ENCODE measurements at places on chromosomes 2 and 18.

DNA sequence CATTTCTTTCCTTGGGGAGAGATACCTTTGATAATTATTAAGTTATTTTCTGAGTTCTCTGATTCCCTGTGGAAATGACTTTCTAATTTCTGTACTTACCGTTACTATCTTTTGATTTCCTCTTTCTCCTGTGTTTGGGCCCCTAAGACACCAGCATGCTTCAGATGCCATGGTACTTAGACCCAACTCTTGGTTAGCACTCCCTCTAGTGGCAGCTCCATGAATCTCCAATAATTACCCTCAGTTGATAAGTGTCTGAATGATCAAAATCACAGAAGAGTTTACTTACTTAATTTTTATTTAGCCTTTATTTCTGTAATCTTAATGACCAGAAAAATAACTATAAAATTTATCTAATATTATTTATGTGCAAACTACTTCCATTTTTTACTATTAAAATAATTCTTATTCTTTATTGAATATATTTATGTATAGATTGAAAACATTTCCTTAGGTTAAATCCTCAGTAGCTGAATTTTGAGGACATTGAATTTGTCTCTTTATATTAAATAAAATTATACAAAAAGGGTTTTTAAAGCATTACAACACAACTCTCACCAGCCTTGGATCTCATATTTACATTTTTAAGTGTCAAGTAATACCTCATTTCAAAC is 300.4 kb downstream of the KCNS3 start:
- peak; percentile 65 for DNase-seq

GRCh38 chr2:239871481-239872435 is 153.4 kb downstream of the NDUFA10 start:
- no peak for DNase-seq

GRCh38 chr2:190722835-190723234 is 74.0 kb downstream of the NAB1 start:
- no peak for DNase-seq

GRCh38 chr18:27595113-27595838 is 410.2 kb upstream of the CHST9 start:
- no peak for DNase-seq

DNA sequence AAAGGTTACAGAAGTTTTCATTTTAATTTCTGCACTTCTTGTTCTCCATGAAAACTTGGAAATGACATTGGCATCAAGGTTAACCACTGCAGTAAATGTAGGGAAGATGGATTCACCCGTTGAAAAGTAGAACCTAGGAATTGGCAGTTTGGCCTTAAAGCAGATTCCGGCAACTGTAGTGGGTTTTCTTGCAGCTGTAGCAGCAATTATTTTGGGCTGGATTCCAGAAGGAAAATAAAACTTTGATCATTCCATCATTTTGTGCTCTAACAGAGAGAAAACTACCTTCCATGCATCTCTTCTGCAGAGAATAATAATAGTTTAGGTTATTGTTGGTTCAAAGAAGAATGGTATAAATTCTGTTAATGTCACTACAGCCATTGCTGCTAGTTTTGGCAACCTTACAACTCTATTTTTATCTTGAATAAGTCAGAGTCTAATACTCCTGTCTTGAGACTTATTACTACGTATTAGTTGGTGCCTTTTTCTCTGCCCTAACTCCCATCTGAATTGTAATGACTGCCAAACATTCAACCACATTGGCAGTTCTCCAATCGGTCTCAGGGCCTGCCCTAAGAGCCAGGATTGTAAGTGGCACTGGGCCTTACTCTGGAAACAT is 178.1 kb upstream of the PIEZO2 start:
- DNase-seq, result peak; percentile 33

GRCh38 chr2:217510771-217511291 is 492.0 kb downstream of the TNS1 start:
- DNase-seq, result peak; percentile 91

DNA sequence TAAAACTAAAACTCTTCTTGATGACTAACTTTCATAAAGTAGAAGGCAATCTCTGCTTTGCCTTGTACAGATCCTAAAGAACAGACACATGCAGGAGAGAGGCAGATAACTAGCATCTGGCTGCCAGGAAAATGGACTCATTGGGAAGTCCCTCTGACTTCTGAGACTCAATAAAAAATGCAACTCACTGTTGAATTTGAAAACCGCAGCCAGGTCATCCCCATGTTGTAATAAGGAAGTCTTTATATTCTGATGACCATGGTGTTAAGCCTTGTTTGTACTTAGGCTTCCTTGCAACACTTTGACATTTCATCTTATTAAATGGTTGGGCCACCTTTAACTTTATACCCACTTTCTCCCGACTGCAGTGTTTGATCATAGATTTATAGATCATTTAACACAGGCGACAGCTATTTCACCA is 375.1 kb upstream of the KCNH7 start:
- DNase-seq, result peak; percentile 85

GRCh38 chr2:240434728-240435456 is 571 bp upstream of the GPC1 start:
- DNase-seq, result peak; percentile 97

DNA sequence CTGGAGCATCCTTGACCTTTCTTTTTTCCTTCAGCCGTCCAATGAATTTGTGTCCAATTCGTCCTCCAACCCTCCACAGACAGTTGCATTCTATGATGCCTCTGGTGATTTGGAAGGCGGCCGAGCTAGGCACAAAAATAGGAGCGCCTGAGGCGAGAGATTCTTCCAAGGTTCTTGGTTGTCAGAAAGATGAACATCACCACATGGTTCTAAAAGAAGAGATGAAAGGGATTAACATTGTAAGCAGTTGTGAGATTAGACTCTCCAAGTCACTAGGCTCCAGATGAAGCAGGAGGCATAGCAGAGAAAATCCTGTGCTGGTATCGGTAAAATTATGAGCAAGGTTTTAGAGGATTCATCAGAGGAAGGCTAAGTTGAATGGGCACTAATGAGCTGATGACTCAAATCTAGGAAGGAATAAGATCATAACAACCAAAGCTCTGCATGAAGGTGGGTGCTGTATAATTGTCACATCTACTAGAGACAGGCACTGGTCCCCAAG is 75.4 kb upstream of the MAP4K3 start:
- DNase-seq, result peak; percentile 23

GRCh38 chr2:232447091-232447620 is 8.8 kb upstream of the ALPI start:
- no peak for DNase-seq

GRCh38 chr18:62944454-62944853 is 229.1 kb downstream of the PHLPP1 start:
- no peak for DNase-seq

GRCh38 chr2:89831641-89832498 is 1140.4 kb downstream of the RPIA start:
- no peak for DNase-seq

DNA sequence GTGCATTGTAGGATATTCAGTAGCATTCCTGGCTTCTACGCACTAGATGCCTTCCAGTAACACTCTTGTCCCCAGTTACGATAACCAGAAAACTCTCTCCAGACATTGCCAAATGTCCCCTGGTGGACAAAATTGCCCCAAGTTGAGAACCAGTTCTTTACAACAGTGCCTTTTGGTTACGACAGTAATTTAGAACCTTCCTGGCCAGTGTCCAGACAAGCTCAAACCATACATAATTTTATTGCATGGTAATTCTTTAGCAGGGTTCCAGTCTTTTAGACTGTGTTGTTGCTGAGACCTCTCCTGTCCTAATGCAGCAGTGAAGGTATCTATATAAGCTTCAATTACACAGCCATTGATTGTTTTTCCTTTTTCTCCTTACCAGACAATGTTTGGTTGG is 20.2 kb downstream of the RNMT start:
- DNase-seq, result no peak
